Activated CD8-positive, alpha-beta T cell treated with anti-CD3 and anti-CD28 coated beads, Interleukin-2, amount 10 ng/mL, durations not matched to agents 7 days and 5 days (primary cell): ENCODE measurements at places on chromosomes 6 and 20.

DNA sequence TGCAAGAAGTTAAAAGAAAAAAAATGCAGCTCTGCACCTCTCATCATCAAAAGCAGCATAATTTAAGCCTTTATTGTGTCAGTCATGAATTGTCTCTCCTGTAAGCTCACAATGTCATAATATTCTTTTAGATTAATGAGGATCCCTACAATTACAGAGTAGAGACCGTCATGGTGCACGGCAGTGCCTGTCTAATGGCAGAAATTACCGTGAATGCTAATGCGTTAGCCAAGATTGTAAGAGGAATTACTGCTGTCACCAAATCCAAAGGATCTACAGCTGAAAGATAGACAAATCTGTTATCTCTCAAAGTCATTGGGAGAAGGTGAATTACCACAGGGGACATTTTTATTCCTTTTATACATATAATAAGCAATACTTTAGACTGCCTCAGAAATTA is 631.6 kb upstream of the NRSN1 start:
- no peaks in the 10 kb centered on the region for H3K27me3 ChIP-seq
- no peak overlapping the region for H3K27ac ChIP-seq
- H3K4me1 ChIP-seq = no peaks in the 10 kb centered on the region
- no peak for DNase-seq
- no peak overlapping the region for H3K4me3 ChIP-seq

DNA sequence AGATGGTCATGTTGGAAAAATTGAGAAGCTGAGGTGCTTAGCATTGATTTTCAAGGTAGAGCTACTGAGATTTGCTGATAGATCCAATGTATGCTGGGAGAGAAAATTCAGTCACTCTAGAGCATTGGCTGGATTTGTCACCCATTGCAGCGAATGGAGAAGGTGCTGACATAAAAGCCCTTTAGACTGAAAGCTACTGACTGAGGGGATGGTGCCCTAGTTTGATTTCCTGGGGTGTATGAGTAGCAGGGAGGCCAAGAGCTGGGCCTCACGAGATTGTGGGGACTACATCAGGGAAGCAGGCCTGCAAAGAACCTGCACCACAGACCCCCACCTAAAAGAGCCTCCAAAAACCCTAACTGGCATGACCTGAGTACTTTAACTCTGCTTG is 23.9 kb upstream of the PRND start:
- peaks cover 50% of the 10 kb centered on the region for H3K36me3 ChIP-seq
- peak overlapping the region; percentile 62 for H3K27ac ChIP-seq
- no peak overlapping the region for H3K4me3 ChIP-seq

GRCh38 chr20:10609770-10610169 is 64.0 kb downstream of the JAG1 start:
- no peak for DNase-seq
- no peak overlapping the region for H3K4me3 ChIP-seq
- no peaks in the 10 kb centered on the region for H3K27me3 ChIP-seq
- H3K4me1 ChIP-seq = no peaks in the 10 kb centered on the region
- no peak overlapping the region for H3K27ac ChIP-seq
- H3K36me3 ChIP-seq = peaks cover 3% of the 10 kb centered on the region

- H3K4me1 ChIP-seq = no peaks in the 10 kb centered on the region
- no peak overlapping the region for H3K27ac ChIP-seq
- no peak for DNase-seq
- no peaks in the 10 kb centered on the region for H3K27me3 ChIP-seq
Observed at GRCh38 chr6:169416249-169416648, 162.6 kb upstream of the THBS2 start.

DNA sequence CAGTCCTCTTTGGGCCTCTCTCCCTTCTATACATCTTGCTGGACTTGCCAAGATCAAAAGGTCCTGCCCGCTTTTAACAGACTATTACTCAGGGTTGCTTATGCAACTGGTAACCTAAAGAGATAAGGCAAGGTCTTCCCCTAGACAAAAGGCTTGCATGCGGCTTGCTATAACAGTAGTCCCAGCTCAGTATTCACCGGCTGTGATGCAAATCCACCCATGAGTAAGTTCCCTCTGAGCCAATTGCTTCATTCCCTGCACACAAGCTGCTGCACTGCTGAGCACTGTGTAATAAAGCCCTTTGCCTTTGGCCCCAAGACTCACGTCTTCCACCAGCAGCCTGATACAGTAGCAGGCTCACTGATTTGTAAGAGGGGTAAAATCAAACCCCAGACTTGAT is 363.8 kb downstream of the PRKN start:
- H3K27ac ChIP-seq = no peak overlapping the region
- no peak overlapping the region for H3K4me3 ChIP-seq
- no peaks in the 10 kb centered on the region for H3K4me1 ChIP-seq
- no peaks in the 10 kb centered on the region for H3K27me3 ChIP-seq
- H3K36me3 ChIP-seq = no peaks in the 10 kb centered on the region

- H3K4me3 ChIP-seq = no peak overlapping the region
- H3K27ac ChIP-seq = no peak overlapping the region
- H3K27me3 ChIP-seq = no peaks in the 10 kb centered on the region
Observed at GRCh38 chr6:151002491-151002935, 137.0 kb downstream of the MTHFD1L start.

DNA sequence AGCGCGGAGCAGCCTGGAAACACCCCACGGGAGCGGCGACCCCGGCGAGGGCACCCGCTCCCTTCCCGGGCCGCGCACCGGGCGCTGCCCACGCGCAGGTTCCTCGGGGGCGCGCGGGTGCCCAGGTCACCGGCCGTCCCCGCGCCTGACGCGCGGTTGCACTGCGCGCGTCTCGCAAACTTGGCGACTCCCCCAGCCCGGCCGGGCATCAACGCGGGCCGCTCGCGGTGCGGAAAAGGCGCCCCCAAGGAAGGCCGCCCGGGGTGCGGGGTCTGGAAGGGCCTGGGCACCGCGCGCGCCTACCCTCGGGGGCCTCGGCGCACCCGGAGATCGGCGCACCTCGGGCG is 555 bp upstream of the ZBTB46 start:
- no peak for DNase-seq
- peaks cover 6% of the 10 kb centered on the region for H3K4me1 ChIP-seq
- H3K4me3 ChIP-seq = no peak overlapping the region
